ENCODE measurements at places on chromosomes 12 and 14.

DNA sequence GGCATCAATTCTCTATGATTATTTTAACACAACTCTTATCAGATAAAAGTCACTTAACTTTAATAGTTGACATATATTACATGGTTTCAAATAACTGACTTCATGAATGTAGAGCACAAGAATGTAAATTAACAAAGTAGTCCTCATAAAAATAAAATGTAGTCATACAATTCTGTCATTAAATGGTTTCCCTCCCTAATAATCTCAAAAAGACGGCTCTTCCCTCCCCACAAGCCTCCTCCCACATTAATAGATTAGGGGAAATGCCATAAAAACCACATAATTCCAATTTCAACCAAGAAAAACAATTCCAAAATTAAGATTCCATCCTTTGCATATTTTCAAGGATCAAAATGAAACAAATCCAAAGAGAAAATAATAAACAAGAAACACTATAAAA is 36.7 kb downstream of the SPTLC2 start:
- no peak for DNase-seq

- no peak for DNase-seq
These were observed 5.7 kb upstream of the TNS2 start for GRCh38 chr12:53044052-53044581.

DNA sequence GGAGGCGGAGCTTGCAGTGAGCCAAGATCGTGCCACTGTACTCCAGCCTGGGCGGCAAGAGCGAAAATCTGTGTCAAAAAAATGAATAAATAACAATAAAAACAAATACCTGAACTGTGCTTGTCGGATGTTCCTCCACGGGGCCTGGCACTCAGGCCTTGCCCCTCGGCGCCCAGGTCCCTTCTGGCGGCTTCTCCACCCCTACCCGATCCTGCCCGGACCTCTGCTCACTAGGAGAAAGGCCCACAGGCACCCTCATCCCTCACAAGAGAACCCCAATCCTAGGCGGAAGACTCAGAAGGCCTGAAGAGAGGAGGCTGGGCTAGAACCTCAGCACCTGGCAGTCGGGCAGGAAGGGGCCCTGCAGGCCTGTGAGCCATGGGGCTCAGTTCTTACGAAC is 21.0 kb upstream of the BTBD6 start:
- no peak for DNase-seq

GRCh38 chr12:125315771-125316170 is 250.5 kb downstream of the AACS start:
- no peak for DNase-seq

DNA sequence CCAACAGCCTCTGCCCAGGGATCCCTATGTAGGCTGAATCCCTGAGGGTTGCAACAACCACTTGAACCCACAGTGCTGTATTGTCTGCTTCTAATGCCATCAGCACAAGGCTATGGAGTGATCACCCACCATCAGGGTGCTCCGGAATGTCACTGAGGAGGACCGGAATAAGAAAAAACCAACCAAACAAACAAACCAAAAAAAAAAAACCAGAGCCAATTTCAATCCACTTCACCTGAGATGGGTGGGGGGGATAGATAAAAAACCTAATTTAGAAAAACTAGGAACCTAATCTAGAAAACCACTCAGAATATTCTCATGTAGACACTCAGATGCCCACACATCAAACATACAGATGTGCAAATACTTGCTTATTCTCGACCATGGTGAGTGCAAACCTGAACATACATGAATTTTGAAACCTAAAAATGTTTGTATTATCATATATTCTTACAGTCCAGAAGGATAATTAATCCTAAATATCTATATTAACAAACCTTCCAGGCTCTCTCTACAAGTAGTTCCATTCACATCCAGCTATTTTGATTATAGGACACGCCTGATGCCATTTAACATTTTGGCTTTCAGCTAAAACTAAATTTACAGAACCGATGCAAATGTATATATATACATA is 3.7 kb downstream of the TBX5 start:
- DNase-seq: no peak
